NCI-H774 (cell line): ENCODE measurements at places on chromosomes 5 and 9.
A peak's percentile ranks its signal among the peaks of the same experiment; 100 is the strongest.

DNA sequence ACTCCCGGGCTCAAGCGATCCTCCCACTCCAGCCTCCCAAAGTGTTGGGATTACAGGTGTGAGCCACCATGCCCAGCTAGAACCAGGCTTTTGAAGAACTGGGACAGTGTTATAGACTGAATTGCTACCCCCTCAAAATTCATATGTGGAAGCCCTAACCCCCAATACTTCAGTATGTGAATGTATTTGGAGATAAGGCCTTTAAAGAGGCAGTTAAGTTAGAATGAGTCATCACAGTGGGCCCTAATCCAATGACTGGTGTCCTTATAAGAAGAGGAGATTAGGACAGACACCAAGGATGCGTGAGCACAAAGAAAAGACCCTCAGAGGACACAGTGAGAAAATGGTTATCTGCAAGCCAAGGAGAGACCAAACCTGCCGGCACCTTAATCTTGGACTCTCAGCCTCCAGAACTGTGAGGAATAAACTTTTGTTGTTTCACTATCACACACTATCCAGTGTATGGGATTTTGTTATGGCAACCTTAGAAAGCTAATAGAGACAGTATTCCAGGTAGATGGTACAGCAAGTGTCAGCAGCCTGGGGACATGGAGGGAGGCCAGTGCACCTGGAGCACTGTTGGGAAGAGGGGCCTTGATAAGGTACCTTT, 31.4 kb upstream of the ERGIC1 start:
- no peak for DNase-seq

DNA sequence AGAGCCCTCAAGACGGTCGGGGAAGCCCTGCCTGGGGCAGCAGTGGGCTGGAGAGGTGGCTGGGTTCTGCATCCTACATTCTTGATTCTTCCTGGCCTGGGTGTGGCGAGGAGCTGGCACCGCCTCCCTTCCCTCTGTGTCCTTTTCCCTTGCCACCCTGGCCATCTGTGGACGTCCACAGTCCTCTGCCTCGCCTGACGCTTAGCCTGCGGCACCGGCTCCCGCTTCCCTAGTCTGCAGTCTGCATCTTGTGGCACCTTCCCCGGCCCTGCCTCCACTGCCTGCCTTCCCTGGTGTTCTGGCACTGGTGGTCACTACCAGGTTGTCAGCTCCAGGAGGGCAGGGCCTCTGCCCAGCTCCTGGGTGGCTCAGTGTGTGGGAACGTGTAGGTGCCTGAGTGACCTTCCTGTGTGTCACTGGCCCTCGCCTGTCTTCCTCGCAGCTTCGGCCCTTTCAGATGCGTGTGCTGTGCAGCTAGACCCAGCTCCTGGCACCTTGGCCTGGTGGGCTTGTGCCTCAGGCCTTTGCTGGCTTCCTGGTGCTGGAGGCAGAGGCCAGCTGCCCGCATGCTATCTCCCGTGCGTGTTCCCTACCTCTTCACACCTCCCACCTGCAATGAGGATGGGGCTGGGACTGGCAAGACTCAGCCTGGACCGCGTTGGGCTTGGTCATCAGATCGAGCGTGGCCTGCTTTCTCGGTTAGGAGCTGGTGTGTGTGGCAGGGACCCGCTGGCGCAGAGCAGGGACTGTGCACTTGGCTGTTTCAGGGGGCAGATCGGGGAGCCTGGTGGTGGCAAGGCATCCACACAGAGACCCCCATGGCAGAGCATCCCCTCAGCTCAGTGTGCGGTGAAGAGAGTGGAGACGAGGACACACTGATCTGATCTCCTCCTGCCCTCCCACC, 20.9 kb downstream of the TRAF2 start:
- DNase-seq = no peak

DNA sequence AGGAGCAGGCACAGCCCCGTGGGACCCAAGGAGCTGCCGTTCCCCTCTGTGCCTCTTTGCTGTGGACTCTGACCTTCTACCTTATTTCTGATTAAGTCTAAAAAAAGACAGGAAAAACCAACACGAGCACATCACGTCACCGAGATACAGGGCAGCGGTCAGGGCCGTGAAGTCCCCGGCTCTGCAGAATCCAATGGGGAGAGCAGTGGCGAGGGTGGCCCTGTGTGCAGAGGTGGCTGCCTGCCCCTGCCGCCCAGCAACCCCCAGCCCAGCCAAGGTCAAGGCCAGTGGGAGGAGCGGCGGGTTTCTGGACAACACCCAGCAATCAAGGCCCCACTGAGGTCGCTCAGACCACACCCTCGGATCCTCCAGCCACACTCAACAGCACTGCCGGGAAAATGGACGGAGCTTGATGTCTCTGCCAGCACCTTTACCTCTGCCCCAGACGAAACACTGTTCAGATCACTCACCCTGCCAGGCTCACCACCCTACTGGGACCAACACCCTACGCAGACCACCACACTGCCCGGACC, 32.7 kb upstream of the SLC9A3 start:
- no peak for DNase-seq

- no peak for DNase-seq
These were observed 2324.1 kb downstream of the MAT2B start for GRCh38 chr5:165829504-165829903.

DNA sequence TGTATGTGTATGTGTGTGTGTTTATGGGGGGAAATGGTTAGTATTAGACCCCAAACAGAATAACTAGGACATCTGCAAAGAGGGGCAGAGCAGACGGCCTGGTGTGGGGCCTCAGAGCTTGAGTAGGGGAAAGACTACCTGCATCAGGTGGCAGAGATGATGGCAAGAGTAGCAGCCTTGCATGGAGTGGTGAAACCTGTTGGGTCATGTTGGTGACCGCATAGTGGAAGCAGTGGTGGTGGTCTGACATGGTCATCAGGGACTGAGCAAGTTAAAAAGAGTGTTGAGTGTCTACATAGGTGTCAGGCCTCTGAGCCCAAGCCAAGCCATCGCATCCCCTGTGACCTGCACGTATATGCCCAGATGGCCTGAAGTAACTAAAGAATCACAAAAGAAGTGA, 153.2 kb downstream of the FGF10 start:
- no peak for DNase-seq

DNA sequence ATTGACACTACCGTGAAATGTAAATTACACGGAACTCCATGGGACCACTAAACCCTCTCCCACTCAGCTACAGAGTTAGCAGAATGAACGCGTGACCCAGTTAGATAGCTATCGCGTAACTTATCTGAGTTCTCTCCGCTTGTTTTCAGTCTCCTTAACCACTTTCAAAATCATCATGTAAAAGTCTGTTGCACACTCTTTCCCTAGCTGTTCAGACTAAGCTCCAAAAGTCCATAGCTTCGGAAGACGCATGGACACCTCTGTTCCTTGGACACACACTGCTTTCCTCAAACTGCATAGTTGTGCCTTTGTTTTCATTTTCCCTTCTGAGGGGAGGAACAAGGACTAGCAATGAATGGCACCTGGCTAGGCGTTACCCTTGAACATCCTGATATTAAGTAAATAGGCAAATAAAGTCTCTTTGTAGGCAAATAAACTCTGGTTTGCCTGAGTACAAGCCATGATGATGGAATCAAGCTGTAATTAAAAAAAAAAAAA, 83.3 kb downstream of the DAPK1 start:
- DNase-seq = peak; percentile 10

GRCh38 chr9:85940832-85941621, at the start of gene NAA35:
TSS of gene NAA35 (plus strand) at chr9:85941146. CDS start at chr9:85942160, 1,014 bp downstream.
- peak; percentile 97 for DNase-seq

- DNase-seq = no peak
These were observed 556.3 kb downstream of the PDE4D start for GRCh38 chr5:59337240-59337639.
